ENCODE measurements at places on chromosomes 4 and X. TPM values are rescaled to one million over a fixed set of nuclear protein-coding genes. Genes with fewer than 3 reads are reported as not detected.

DNA sequence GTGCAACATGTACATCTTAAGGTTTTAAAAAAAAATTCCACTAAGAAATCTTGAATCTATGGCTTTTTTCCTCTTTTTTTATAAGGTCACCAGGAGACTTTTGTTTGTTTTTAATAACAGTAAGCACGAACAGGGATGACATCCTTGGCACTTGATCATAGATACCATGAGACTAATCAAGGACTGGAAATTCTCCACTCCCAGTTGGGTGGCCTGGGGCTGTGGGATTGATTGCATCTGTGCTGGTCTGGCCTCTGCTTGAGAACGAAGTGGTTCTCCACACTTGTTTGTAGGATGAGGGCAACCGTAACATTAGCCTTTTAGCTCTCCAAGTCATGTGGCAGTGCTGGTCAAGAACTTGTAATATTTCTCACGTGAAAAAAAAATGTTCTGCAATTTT lies 35.4 kb downstream of the SNX25 start:
- no peaks in the 10 kb centered on the region for H3K27me3 ChIP-seq
- peaks cover 19% of the 10 kb centered on the region for H3K36me3 ChIP-seq
- H3K27ac ChIP-seq: peak overlapping the region; percentile 82

The FAAH2 gene
- 0.30 TPM for total RNA-seq

- H3K36me3 ChIP-seq: peaks cover 2% of the 10 kb centered on the region
- peak overlapping the region; percentile 50 for H3K4me3 ChIP-seq
- H3K27ac ChIP-seq: no peak overlapping the region
Observed at GRCh38 chrX:153499876-153500275, 5.1 kb downstream of the BGN start.

The XPNPEP2 gene
- 0.39 TPM for total RNA-seq

DNA sequence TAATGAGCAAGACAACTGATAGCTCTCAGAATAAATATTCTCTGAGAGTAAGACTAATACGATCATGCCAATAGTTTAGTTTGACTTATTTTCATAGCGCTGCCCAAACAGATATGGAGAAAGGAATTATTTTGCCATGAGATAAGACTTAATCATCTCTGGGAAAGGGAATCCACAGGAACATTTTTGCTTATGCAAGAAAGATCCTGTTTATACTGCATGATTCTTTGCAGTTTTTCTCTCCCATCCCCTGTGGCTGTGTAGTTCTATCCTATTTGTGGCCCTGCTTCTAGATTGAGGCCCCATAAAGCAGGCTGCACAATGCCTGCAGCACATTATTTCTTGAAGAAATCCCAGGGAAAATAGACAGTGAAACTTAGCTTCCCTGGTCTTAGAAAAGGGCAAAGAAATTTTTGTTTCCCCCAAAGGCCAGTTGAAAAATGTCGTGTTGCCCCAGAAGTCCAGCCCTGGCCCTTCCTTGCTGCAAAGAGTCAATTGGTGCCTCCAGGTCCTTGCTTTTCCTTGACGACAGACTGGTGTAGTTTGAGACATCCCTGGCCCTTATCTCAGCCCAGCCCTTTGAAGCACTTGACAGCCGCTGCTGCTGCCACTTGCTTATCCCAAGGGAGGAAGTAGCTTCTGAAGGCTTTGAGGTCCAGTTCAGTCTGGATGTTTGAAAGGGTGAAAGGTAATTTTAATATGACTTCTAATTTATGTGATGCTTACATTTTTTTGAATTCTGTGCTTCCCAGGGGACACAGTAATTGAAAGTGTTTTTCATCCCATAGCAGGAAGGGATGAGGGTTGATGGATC lies 45.0 kb upstream of the SH3RF1 start:
- H3K4me3 ChIP-seq: peak overlapping the region; percentile 34
- no peak for DNase-seq
- H3K4me1 ChIP-seq: peaks cover 32% of the 10 kb centered on the region

DNA sequence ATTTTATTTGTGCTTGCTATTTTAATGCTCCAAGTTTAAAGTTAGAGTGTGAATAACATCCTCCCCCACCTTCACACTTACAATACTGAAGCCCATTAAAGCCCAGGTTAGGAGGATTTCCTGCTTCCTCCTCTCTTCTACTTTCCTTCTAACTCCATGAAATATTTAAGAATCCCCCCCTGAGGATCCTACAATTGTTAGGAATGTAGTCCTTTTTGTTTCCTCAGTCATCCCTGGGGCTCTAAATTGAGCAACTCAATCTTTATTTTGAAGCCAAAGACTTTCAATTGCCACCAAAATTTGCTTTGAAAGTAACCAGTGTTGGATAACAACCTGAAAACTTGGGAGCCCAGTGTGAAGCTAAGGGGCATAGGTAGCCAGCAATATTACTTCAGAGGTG lies 276.9 kb downstream of the FAM47A start:
- no peak overlapping the region for H3K27ac ChIP-seq
- no peaks in the 10 kb centered on the region for H3K27me3 ChIP-seq
- H3K36me3 ChIP-seq: no peaks in the 10 kb centered on the region
- H3K4me1 ChIP-seq: no peaks in the 10 kb centered on the region
- H3K4me3 ChIP-seq: no peak overlapping the region

DNA sequence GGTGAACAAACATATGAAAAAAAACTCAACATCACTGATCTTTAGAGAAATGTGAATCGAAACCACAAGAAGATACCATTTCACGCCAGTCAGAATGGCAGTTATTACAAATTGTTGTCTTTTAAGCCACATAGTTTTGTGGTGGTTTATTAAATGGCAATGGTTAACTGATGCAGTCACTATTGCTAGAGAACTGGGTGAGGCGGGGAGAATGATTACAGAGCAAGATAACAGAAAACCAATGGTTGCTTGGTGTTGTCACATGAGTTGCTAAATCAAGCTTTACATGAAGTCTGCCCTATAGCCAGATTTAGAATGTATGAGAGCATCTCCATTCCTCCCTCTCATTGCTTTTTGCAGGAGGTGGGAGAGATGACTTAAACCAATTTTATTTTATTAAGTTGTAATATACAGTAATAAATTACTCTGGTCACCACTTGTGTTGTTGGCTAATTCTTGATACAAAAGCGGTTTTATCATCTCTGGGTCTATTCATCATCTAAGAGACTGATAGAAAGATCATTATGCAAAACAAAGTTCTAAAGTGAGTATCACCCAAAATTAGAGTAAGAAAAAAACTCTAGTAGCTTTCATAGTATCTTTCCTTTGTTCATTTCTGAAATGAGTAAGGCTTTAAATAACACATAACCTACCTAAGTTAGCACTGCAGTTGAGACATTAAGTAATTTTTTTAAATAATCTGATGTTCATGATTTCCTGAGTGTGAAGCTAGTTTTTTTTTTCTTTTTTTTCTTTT lies 859.5 kb downstream of the STIM2 start:
- no peaks in the 10 kb centered on the region for H3K27me3 ChIP-seq
- no peak for DNase-seq
- H3K36me3 ChIP-seq: no peaks in the 10 kb centered on the region
- no peak overlapping the region for H3K4me3 ChIP-seq

DNA sequence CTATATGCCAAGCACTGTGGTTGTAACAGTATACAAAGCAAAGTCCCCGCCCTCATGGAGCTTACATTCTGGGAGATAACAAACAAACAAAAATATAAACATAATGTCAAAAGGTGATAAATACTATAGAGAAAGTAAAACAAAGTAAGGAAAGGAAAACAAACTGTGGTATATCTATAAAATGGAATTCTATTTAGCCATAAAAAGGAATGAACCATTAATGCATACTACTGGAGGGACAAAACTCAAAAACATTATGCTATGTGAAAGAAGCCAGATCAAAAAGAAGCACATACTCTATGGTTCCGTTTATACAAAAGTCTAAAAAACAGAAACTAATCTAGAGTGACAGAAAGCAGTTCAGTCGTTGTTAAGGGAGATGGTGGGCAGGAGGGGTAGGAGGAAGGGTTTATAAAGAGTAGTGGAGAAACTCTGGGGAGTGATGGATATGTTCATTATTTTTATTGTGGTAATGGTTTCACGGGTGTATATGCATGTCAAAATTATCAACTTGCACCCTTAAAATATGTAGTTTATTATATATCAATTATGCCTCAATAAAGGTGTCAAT lies 31.5 kb downstream of the GPC3 start:
- peaks cover 7% of the 10 kb centered on the region for H3K27me3 ChIP-seq
- no peaks in the 10 kb centered on the region for H3K4me1 ChIP-seq
- H3K36me3 ChIP-seq: no peaks in the 10 kb centered on the region

DNA sequence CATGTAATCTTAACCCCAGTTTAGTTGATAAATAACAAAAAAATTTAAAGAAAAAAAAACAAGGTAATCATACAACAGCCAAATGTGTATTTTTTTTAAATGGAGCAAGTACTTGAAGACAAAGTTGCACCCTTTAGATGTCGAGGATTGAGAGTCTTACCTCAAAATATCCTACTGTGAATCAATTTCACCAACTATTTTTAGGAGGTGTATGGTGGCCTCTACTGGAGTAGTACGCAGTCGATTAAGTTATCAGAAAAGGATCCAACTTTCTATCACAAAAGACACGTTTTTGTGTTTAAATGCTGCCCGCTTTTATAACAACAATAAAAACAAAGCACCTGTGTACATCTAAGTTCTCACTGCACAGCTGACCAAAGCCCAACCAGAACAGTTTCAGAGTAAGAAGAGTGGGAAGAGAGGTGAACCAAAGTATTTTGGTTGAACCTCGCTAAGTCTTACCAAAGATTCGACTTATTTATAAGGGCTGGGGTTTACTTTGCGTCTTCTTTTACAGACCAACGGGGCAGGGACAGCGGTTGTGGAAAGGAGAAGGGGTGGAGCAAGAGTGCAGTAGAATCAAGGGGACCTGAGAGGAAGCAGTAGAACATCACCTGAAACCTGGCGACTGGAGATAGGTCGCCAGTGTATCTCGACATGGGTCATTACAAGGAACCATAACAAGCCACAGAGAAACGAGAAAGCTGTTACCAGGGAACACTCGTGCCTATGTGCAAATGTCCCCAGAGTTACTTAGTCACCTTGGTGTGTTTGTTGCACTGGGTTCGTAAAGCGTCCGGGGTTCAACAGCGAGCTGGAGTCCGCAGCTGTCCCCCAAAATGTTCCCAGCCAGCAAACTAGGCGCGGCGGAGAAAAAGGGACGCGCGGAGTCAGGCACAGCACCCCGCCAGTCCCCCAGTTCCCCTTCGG lies 1.1 kb downstream of the RPS6KA6 start:
- no peak for DNase-seq
- no peaks in the 10 kb centered on the region for H3K27me3 ChIP-seq
- H3K36me3 ChIP-seq: no peaks in the 10 kb centered on the region

DNA sequence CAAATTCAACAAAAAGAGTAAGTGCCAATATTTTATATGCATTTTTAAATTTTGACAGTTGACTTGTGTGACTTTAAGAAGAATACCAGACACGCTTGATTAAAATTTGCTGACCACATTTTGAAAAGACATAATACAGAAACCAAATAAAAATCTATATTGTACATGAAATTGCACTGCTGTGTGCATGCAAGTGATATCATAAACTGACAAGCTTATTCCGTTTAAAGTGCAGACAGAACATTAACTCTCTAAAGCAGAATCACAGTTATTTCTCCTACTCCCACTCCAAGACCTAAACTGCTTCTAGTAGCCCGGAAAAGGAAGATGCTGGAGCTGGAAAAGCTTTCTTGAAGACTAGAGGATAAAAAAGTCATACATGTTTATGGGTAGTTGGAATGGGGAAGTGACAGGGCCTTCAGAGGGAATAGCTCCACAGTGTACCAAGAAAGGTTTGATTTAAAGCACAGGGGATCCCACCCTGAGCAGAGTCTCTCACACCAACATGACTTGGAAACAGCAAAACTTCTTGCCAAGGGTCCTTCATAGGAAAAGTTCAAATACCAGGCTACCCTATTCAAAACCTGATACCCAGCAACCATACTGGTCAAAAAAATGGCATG lies 34.1 kb upstream of the NAF1 start:
- DNase-seq: no peak
- H3K36me3 ChIP-seq: no peaks in the 10 kb centered on the region
- H3K27ac ChIP-seq: no peak overlapping the region
- peaks cover 5% of the 10 kb centered on the region for H3K27me3 ChIP-seq
- no peak overlapping the region for H3K4me3 ChIP-seq

GRCh38 chrX:108216405-108216804 lies 124.8 kb downstream of the ATG4A start:
- peaks cover 4% of the 10 kb centered on the region for H3K4me1 ChIP-seq
- no peak for DNase-seq
- no peaks in the 10 kb centered on the region for H3K27me3 ChIP-seq
- H3K27ac ChIP-seq: no peak overlapping the region
- no peak overlapping the region for H3K4me3 ChIP-seq

The DMRTC1 gene
- total RNA-seq: not detected

The RTL9 gene
- total RNA-seq: 0.05 TPM

The RASL11B gene
- total RNA-seq: 0.94 TPM

The DNAJB14 gene
- 56.5 TPM for total RNA-seq

The DDX53 gene
- total RNA-seq: not detected

DNA sequence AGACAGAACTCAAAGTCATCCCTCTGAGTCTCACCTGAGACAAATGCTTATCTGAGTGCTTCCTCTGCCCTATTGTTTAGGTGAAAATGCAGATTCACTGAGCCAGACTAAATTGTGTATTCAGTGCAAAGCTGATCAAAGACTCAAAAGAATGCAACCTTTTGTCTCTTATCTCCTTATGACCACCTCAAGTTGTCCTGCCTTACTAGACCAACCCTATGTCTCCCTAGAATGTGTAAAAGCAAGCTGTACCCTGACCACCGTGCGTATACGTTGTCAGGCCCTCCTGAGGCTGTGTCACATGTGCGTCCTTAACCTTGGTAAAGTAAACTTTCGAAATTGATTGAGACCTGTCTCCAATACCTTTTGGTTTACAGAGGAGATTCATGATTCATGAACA lies 63.6 kb upstream of the SH3RF1 start:
- H3K36me3 ChIP-seq: no peaks in the 10 kb centered on the region
- no peak overlapping the region for H3K4me3 ChIP-seq
- H3K27ac ChIP-seq: no peak overlapping the region
- H3K27me3 ChIP-seq: no peaks in the 10 kb centered on the region
- no peak for DNase-seq

The TEX13D gene
- total RNA-seq: not detected

The MAGEC2 gene
- total RNA-seq: not detected
